SK-N-SH (cell line): ENCODE measurements at places on chromosomes 3 and 15. TPM values are rescaled to one million over a fixed set of nuclear protein-coding genes. Genes with fewer than 3 reads are reported as not detected.

DNA sequence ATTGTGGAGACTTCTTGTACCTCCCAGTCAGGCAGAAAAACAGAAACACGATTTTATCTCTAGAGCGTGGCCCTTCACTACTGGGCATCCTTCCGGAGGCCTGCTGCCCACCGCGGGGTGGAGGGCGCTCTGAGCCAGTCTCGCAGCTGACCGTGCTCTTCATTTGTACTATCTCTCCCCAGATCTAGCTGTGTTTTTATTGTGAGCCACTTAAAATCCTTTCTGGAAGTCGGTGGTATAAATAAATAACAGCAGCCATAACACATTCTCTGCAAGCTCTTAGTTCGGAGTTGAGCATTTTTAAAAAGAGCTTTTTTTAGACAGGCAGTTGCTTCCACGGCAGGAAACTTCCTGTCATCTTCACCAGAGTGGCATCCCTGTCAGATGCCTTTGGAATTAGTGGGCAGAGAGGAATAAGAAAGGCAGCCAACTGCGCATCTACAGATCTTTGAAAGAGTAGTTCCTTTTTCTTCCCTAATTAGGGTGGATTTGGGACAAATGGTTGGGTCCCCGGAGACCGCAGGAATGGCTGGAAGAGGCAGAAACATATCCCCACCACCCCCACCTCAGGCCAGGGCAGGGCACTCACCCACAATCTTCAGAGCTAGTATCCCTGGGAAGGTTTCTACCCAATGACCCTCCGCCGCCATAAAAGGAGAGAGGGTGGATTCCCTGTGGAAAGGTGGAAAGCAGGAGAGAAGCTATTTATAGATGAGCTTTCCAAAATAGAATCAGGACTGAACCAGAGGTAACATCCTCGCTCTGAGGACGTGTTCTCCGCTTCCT is 91.1 kb downstream of the TOP2B start:
- H3K36me3 ChIP-seq: peaks cover 6% of the 10 kb centered on the region
- peaks cover 15% of the 10 kb centered on the region for H3K4me1 ChIP-seq
- DNase-seq: peak; percentile 79
- H3K27ac ChIP-seq: peak overlapping the region; percentile 93

DNA sequence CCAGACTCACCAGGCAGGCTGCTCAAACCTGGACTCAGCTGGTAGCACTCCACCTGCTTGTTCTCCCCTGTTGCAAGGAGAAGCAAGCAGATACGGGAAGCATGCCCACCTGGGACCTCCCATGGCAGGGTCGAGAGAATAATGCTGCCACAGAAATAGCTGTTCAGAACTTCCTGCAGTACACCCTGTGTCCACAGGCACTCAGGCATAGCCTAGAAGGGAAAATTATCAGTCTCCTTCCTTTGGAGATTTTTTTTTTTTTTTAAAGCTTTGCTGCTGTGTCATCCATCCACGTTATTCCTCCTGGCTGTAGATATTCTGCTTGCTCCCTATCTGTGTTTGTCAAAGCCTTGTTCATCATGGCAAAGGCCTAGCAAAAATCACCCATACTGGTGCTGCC is 32.7 kb upstream of the RPS17 start:
- no peaks in the 10 kb centered on the region for H3K27me3 ChIP-seq
- H3K27ac ChIP-seq: no peak overlapping the region
- 0 out of 2 replicates have a peak, but pooled peaks cover 9% of the 10 kb centered on the region for H3K4me1 ChIP-seq
- DNase-seq: peak; percentile 19

- H3K27ac ChIP-seq: no peak overlapping the region
- peaks cover 26% of the 10 kb centered on the region; the same call in 1 of the 2 replicates for H3K27me3 ChIP-seq
- H3K4me3 ChIP-seq: no peak overlapping the region
- H3K36me3 ChIP-seq: no peaks in the 10 kb centered on the region
- DNase-seq: no peak
Measured at GRCh38 chr15:83398626-83399025, 48.5 kb upstream of the SH3GL3 start.

The MGLL gene
- polyA plus RNA-seq: 2.0 and 2.2 TPM in 2 replicates
